ENCODE measurements at places on chromosomes 7 and 10.

DNA sequence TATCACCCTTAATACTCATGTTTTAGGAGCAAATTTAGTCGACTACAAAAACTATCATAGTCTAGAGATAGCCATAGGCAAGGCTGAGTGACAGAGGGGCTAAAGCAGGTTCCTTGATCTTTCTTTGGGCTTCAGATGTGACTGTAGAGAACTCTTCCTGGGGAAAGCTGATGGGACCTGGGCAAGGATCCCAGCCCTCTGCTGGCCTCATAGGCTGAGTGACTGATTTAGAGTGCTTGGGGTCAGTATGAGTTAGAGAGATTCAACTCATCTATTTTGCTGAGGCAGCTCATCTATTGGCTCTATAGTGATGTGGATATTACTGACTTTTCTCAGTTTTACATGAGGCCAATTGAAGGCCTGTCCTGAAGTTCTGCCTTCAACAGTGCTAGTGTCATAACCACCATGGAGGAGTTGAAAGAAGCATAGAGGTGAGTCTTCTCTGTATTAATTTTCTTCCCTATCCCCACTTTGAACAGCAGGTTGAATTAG, 81.6 kb downstream of the SAMD9 start:
- DNase-seq = no peak

GRCh38 chr10:100359529-100360150, 12.6 kb downstream of the SCD start:
- no peak for DNase-seq

- no peak for DNase-seq
These were observed 31.1 kb downstream of the MRPS24 start for GRCh38 chr7:43838201-43838658.

- DNase-seq = no peak
These were observed 15.7 kb downstream of the SLC13A4 start for GRCh38 chr7:135712182-135712782.

- DNase-seq = no peak
These were observed 170.4 kb upstream of the NRG3 start for GRCh38 chr10:81704596-81704995.

GRCh38 chr10:131858583-131859340, 42.0 kb upstream of the PPP2R2D start:
- DNase-seq = no peak

Measured in HuH-7.5 (cell line).